ENCODE measurements at places on chromosomes 5 and 9.

- no peak for DNase-seq
Observed at GRCh38 chr9:128798896-128799295, 11.8 kb downstream of the TBC1D13 start.

DNA sequence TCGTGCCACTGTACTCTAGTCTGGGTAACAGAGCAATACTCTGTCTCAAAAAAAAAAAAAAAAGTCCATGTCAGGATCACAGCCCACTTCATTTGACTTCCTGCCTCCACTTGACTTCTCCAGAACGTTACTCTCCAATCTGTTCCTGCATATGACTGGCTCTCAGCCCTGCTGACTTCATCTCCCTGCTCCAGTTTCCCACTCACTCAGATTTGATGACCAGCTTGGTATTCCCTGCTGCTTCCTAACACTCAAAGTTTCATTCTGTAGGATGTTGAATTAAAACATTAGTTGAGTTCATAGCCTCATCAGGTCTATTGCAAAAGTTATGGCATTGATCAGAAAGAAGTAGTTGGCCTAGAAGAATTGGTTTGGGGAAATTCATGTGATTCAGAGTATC lies 52.3 kb downstream of the UGCG start:
- DNase-seq, result no peak

- peak; percentile 16 for DNase-seq
Observed at GRCh38 chr5:139262742-139263445, 30.6 kb upstream of the MATR3 start.

- peak; percentile 62 for DNase-seq
Observed at GRCh38 chr5:1315709-1316587, 21.1 kb upstream of the TERT start.

GRCh38 chr5:68369457-68370125 lies 154.0 kb downstream of the PIK3R1 start:
- DNase-seq, result peak; percentile 34

GRCh38 chr9:92010705-92011536 lies 60.9 kb upstream of the ROR2 start:
- no peak for DNase-seq

DNA sequence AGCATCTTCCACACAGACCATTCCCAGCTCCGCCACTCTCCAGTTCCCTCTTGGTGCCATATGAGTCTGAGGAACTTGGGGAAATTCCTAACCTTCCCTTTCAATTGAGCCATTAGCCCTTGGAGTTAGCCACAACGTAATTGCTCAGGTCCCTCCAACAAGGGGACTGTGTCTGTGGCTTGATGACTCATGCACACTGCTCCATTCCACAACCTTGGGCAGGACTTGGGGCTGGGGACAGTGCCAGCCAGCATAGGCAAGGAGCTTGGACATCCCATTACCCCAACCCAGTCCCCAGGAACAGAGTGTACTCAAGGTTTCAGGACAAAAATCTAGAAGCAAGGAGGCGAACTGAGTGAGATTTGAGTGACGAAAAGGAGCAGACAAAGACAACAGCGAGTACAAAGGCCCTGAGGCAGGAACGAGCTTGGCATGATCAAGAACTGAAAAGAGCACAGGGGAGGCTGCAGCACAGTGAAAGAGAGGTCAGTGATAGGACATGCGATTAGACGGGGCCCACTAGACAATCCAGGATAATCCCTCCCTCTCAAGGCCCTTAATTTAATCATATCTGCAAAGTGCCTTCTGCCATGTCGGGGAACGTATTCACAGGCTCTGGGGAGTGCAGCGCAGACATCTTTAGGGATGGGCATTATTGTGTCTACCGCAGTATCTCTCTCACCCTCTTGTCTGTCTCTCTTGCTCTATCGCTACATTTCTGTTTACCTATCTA lies 16.0 kb upstream of the JADE2 start:
- DNase-seq, result no peak

DNA sequence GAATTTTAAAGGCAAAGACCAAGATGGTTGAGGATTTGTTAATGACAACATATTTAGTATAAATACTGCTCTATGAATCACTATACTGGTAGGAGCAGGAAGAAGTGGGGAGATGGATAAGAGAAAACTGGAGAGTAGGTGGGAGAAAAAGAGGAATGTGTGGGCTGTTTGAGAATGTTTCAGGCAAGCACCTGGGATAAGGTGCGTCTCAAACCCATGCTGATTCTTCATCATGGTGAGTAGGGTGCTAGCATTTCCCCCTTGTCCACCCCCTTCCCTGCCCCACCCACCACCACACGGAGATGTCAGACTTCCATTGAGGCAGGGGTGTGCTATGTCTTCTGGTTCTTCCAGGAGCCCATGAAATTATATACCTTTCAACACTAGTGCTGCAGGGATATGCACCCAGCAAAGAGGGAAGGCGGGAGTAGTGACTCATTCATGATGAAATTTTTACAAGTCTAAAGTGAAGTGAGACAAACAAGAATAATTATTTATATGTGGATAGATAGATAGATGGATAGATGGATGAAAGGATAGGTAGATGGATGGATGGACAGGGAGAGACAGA lies 54.3 kb downstream of the MTX3 start:
- no peak for DNase-seq

DNA sequence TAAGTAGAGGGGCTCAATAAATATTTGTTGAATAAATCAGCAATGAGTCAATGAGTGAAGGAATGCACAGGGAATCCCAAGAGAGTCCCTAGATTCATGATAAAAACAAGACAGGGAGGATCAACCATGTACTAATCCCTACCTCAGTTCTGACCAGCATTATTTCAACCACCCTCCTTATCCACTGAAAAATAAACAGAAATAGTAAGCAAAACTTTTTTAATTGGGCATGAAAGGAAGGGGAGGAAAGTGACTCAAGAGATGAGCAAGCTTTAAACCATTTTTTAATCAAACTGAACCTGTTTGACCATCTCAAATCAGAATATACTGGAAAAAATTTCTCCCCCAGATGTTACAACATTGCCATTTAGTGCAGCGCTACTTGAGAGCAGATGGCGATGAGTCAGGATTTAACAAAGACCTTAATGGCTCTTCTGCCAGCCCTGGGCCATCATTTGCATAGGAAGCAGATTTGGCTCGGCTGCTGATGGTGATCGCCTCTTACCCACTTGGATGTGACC lies 194.8 kb upstream of the SLC30A5 start:
- DNase-seq, result no peak

- no peak for DNase-seq
Observed at GRCh38 chr9:132201139-132201538, 39.3 kb downstream of the NTNG2 start.

GRCh38 chr9:129489838-129490582 lies 130.9 kb downstream of the C9orf50 start:
- DNase-seq, result peak; percentile 82

DNA sequence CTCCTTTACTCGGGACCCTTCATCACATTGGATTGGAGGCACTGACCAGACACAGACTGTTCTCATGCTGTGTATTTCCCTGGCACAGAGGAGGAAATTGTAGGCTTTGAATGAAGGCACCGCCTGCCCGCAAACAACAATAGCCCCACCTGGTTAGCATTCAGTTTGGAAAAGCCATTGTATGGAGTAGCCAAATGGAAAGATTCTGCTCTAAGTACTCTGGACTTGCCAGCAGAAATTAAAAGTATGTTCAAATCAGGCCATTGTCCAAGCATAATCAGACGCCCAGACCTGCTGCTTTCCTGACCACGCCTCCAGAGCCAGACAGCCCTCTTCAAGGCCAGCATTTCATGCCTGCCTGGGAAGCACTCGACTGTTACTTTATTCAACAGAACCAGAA lies 8.0 kb upstream of the SEMA4D start:
- no peak for DNase-seq

- DNase-seq, result no peak
Observed at GRCh38 chr9:125701351-125701750, 5.7 kb downstream of the MAPKAP1 start.

DNA sequence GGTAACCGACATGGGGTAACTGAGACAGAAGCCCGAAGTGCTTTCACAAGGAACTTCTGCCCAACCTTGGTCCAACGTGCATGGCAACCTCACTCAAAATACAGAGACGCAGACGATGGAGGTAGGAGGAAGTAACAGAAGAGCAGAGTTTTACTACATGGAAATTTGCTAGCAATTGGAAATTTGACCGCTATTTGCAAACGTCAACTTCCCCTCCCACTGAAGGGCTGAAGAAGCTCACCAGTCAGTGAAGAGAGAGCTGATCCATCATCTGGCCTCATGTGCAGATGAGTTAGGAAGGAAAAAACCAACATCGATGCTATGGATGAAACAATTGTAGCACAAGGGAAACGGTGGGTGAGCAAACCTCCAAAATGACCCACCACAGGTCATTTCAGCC lies 196.7 kb downstream of the RGS3 start:
- no peak for DNase-seq

DNA sequence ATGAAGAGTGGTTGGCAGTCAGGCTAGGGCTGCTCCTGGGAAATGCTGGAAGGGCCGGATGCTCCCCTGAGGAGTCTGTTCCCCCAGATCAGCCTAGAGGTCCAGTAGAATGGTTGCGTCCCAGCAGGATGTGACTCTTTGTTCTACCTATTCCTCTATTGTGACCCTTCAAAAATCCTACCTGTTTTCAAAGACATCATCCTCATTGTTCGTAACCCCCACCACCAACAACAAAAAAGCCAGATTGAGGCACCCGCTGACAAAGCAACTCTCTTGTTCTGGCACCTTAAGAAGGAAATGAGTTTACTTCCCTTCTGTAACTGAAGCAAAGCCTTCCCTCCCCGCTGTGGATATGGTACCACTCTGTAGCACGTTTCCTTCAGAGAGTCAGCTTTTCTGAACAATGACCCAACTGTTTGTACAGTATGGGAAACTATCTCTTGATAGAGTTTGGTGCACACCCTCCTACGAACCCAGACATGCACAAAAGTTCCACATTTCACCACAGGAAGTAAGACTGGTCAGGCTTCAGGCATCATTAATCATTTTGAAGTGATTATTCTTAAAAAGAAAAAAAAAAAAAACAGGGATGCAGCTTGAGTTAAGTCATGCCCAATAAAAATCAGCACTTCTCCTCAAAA lies 207.2 kb downstream of the ENC1 start:
- DNase-seq, result no peak
